GM12891 (cell line): ENCODE measurements at places on chromosomes 6 and 20.

DNA sequence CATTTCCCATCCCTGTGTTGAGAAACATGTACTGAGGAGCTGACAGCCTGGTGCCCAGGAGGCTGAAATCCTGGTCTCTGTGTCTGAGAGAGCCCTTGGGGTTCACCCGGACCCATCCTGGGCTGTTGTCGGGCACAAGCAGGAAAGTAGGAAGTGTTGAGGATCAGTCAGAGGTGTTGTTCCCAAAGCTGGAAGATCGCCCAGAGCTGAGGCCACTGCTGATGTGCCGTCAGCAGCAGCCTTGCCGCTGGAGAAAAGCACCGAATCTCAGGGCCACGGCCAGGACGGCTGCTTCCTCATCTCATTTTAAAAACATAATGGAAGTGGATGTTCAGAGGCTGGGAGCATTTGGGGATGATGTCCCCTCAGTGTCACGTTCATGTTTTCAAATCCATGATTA, 218.5 kb downstream of the UST start:
- no peak for DNase-seq

- no peak for DNase-seq
Observed at GRCh38 chr6:36350681-36351571, 14.2 kb upstream of the BNIP5 start.

- no peak for DNase-seq
Observed at GRCh38 chr20:34514897-34515483, 1.2 kb upstream of the DYNLRB1 start.

DNA sequence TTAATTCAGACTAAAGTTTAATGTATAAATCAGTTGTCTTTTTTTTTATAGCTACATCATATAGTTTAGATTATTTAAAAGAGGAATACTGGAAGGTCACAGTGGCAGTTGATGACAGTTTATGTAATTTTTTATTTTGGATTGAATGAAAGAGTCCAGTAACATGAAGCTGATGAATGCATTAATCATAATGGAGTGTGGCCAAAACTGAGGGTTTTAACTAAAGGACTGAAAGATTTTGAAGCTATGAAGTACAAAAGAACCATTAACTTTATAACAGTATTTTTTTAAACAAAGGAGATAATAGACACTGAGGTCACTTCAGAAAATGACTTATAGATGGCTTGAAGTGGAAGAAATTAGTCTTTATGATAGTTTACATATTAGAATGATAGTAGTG, 41.3 kb downstream of the TRMT11 start:
- no peak for DNase-seq

DNA sequence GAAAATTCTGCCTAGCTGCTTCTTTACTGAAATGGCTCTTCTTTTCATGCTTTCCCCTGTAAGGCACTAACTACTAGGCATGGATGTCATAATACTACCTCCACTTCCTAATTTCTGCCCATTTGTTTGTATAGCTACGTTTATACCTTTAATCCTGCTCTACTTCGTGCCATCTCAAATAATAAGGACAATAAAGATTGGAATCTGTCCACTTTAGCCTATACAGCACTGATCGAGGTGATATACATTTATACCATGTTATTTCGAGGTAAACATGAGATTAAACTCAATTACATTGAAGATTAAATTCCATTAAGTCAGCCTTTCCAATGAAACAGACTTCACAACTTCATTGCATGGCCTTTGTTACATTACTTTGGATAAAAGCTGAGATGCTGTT, 390.6 kb upstream of the MARCKS start:
- DNase-seq = no peak

DNA sequence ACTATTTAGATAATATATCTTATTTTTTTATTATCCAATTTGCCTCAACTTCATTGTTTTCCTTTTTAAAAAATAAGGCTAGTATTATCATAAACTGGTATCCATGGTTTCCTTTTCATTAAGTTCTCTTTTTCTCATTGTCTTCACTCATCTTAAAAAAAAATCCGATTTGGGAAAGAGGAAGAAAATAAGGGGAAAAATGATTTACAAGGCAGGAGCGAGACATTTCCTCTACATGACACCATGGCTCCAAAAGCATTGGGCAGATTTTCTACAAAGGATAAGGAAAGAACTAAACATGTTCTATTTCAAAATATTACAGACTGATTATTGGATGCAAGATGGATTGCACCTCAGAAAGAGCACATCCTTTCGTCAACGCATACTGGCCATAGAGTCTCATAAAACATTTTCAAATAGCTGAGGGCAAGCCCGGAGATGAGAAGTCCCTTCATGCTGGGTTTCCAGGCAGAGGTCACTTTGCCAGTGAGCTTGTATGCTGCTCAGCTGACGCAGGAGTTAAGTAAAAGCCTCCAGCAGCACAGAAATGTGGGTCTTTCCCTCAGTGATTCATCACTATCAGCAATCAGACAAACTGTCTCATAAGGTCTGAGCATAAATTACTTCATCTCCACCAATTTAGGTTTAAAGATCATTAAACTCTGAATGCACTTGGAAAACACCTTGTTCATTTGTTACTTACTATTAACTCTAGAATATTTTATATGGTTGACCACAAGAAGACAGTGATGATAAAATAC, 129.0 kb upstream of the TNFAIP3 start:
- no peak for DNase-seq

- no peak for DNase-seq
Observed at GRCh38 chr6:149925974-149926777, 3.3 kb upstream of the RAET1G start.

DNA sequence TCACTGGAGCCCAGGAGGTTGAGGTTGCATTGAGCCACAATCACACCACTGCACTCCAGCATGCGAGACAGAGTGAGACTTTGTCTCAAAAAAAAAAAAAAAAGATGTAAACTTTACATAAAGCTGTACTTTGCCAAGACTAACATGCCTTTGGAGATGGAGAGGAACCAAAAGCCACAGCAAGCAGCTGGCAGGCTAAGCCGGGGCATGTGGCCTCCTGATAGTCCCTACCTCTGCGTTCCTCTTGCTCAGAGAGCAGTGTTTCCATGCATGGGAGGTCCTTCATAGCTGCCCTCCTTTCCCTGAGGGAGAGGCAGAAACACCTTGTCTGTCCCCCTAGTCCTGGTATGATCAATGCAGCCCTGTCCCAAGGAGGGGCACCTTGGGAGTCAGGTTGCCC, 35.2 kb downstream of the SPATA2 start:
- DNase-seq = no peak

- no peak for DNase-seq
Observed at GRCh38 chr6:101303495-101303894, 90.0 kb upstream of the GRIK2 start.

DNA sequence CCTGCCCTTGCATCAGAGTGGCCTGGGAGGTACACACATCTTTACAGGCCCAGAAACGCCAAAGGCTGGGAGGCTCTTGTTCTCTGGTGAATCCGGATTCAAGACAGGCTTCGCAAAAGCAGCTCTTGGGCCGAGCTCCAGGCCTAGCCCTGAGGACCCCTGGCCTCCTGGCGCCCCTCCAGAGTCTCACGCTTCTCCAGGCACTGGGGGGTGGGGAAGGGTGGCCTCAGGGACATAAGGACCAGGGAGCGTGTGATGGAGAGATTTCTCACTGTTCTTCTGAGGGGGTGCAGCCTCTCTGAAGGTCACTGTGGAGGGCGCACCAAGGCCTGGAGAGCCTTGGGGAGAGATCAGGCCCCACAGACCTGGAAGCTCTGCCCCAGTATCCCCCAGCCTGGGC, 349.2 kb downstream of the ZFAND3 start:
- no peak for DNase-seq

DNA sequence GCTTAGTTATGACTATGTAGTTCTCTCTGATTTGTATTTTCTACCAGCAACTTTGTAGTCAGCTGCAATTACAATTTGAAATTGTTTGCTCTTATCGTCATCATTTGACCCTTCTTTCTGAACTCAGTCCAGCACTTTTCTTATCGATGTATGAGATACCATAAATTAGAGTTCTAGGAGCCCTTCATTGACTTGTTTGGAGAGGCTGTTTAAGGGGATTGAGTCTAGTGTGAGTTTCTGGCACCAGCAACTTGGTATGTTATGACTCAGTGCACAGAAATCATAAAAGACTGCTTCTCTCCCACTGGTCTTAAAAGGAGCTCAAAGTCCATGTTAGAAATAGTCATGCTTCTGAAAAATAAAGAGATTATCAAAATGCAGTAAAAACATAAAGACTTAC, 190.3 kb downstream of the TENT5A start:
- DNase-seq = no peak

GRCh38 chr6:14720411-14721102, 525.3 kb upstream of the JARID2 start:
- DNase-seq = no peak

DNA sequence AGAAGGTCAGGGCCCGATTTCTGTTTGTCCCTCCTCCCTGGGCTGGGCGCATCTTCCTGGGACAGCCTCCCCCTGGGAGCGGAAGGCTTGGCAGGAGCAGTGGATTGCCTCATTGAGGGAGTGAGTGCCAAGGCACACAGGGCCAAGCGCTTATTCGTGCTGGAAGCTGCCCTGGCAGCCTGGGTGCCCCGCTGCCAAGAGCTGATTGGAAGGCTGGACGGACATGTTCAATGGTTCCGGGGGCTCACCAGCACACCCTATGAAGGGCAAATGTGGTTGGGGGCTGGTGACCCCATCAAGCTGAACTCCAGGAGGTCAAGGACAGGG, 10.3 kb upstream of the ZNF831 start:
- DNase-seq = no peak

GRCh38 chr6:119902681-119903080, 553.1 kb upstream of the MAN1A1 start:
- no peak for DNase-seq

GRCh38 chr6:139748353-139749146, 374.1 kb upstream of the CITED2 start:
- no peak for DNase-seq

- no peak for DNase-seq
Observed at GRCh38 chr6:87558446-87558845, 31.3 kb downstream of the RARS2 start.

GRCh38 chr6:119440953-119441352, 91.4 kb upstream of the MAN1A1 start:
- no peak for DNase-seq

GRCh38 chr6:138752017-138752416, 21.6 kb upstream of the CCDC28A start:
- DNase-seq = no peak

- no peak for DNase-seq
Observed at GRCh38 chr6:43495409-43495941, 14.7 kb downstream of the LRRC73 start.

GRCh38 chr20:61146023-61146422, 106.0 kb upstream of the CDH4 start:
- DNase-seq = no peak

DNA sequence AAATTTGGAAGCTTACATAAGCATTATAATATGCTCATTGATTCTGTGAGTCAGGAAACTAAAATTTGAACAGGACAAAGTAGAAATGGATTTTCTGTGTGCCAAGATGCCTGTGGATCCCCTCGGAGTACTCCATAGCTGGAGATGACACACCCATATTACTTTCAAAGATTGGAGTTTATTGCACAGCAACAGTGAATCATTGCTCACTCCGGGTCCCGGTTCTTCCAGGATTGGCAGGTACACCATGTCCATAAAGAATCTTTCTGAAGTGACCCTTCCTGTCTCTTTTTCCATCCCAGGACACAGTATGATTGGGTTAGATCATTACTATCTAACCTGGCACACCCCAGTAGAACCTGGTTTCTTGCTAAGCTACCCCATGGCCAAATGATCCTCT, 2.7 kb upstream of the BTN2A2 start:
- DNase-seq = no peak

DNA sequence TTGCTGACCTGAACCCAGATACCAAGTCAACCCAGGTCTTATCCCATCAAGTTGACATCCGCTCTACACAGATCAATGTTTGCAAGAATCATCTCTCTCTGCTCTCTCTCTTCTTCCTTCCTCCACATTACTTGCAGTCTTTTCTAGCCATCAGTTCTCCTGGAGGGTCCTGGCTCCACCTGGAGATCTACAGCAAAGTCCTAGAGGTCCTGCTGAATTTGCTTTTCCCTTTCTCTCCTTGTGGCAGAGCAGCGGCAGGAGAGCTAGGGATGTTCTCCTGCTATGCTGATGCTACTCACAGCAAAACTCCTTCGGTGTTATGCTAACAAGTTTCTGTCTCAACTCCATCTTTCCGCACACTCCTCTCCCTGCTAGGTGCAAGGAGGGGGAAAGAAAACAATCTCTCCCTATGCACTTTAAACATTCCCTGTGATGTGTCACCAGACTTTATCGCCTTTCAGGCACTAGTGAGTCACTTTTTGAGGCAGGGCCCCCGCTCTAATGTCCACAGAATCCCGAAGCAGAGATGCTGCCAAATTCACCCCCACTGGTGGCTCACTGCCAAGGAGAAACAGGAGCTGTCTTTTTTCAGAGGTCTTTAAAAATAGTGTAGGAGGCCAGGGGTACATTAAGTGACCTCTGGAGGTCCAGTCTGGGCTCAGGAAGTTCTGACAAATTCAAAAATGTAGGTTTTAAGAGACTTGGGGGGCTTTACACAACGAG, 62.6 kb downstream of the FAM50B start:
- DNase-seq = no peak

DNA sequence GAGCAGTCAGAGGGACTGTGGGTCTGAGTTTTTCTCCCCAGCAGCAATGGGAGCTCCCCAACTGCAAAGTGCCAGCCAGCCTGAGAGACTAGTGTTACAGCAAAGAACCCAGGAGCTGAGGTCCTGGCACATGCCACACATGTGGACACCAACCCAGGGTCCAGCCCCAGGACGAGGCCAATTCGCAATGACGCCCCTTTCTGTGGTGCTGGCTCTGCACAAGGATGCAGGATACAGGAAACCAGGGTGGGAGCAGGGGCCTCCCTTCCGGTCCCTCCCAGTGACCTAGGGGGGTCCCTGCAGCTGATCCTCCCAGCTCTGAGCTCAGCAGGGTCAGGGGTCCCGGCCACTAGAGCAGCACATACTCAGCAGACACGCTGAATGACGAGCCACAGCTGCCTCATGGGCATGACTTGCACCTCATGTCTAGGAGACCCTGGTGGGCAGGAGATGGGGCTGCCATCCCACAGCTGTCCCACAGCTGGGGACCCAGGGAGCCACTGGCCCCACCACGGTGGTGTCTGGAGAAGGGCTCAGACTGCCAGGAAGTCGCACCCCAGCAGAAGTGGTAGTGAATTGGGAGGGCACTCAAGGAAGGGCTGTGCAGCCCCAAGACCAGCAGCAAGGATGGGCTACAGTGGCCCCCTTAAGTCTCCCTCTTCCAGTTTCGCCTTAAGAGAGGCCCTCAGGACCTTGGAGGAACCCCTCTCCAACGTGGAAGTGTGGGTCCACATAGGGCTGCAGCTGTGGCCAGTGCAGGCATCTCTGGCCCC, 3.6 kb downstream of the ARFRP1 start:
- DNase-seq = no peak
